ENCODE measurements at places on chromosomes 1 and 21. TPM values are rescaled to one million over a fixed set of nuclear protein-coding genes. Genes with fewer than 3 reads are reported as not detected.

SMIM11 gene
- 3.6 TPM for total RNA-seq

AADACL3 gene
- not detected for total RNA-seq

DEPDC1 gene
- total RNA-seq, result 0.85 TPM

OR2G2 gene
- total RNA-seq, result not detected

GPR37L1 gene
- 0.15 TPM for total RNA-seq

CCDC181 gene
- 3.8 TPM for total RNA-seq

BRDT gene
- total RNA-seq, result not detected

WDR3 gene
- 47.1 TPM for total RNA-seq

GJA9 gene
- 0.20 TPM for total RNA-seq

RPTN gene
- not detected for total RNA-seq

SF3B4 gene
- 20.0 TPM for total RNA-seq

TRAF3IP3 gene
- not detected for total RNA-seq

KIF21B gene
- 1.4 TPM for total RNA-seq

OR2G6 gene
- total RNA-seq, result not detected
